Stimulated activated CD8-positive, alpha-beta memory T cell treated with anti-CD3 and anti-CD28 coated beads, Interleukin-2, amount 100 ng/mL, for 1 hour (primary cell): ENCODE measurements at places on chromosomes 1 and 21.
A peak's percentile ranks its signal among the peaks of the same experiment; 100 is the strongest.

- no peak for DNase-seq
These were observed 90.7 kb downstream of the ARHGEF10L start for GRCh38 chr1:17630048-17630830.

DNA sequence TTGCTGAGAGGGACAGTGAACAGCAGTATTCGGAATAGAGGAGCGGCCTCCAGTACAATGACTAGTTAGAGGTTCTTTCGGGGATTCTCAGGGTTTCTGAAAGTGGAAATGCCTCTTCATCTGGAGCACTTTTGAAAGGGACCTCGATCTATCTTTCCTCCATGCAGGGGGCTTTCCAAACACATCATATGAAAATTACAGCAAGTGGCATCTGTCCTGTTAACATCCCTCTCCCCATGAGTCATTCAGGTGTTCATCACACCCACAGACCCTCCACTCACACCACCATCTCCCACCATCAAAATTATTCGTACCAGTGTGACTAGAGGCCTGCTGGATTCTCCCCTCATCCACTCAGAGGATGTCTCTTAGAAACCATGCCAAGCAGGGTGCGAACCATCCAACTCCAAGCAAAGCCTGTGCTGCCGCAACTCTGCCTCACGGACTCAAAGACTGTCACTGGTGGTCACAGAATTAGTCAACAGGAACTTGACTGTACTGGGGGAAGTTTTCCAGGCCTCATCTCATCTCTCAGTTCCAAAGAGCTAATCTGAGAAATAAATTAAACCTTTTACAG lies 211.1 kb downstream of the MRPL39 start:
- no peak for DNase-seq

DNA sequence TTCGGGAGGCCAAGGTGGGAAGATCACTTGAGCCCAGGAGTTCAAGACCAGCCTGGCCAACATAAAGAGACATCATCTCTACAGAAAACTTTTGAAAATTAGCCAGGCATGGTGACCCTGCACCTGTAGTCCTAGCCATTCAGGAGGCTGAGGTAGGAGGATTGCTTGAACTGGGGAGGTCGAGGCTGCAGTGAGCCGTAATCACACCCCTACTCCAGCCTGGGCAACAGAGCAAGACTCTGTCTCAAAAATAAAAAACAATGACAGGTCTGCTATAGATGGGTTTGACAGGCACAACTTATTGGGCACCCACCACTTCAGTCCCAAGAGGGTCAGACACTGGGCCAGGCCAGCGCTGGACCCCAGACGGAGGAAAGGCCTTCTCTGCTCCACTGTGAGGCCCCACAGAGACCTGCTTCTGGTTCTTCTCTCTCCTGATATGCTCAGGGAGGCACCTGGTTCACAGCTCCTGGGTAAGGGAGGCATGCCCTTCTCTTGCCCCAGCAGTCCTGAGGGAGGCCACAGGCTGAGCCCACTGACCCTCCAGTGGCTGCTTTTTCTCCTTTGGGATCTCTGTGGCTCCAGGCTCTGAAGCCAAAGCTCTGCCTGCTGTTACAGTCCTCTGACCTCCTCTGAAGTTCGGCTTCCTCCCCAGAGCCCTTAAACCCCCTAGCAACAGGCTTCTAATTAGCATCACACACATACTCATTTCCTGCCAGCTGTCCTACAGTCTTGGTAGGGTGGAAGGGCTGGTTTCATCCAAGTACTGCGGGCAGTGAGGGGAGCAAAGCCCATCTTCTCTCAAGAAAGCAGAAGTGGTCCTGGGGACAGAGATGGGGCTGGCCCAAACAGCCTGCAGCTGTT lies 14.4 kb downstream of the S100A16 start:
- DNase-seq, result no peak

DNA sequence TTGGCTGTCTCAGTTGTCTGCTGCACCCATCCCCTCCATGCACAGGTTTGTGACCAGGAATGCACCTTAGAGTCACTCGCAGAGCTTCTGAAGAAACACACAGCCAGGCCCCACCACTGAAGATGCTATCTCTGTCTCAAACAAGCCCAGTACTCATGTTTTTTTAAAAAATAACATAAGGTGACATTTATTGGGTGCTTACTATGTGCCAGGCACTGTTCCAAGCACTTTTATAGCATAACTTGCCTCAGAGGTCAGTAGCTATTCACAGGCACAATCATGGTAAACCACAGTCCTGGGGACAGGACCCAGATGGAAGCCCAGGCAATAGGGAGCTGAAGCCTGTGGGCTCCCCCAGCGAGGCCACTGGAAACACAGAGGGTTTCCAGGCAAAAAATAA lies 8.8 kb upstream of the ATP13A2 start:
- no peak for DNase-seq

DNA sequence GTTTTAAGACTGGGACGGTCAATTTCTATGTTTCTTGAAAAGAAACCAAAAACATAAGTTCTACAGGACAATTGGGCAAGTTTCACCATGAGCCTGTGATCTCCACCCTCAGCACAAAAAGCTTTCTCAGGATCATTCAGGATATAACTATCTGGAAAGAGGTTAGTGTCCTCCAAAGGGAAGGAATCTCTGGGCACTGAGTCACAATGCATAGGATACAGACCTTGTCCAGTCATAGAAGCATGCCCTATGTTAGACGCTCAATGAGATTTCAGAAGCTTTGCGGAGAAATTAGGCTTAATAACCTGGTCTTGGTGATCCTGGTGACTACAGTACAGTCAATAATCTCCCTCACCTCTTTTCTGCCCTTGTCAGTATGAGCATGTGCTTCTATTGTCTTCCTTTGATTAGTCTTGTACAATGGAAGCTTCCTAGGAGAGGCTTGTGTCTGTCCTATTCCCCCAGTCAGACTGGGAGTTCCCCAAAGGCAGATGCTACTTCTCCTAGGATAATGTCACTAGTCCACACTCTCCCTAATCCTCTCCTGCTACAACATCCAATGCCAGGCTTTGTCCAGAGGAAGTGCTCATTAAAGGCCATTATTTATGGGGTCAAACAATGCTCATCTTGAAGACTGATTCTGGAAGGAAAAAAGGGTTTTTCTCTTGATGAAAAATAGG lies 97.4 kb downstream of the KCNH1 start:
- no peak for DNase-seq

DNA sequence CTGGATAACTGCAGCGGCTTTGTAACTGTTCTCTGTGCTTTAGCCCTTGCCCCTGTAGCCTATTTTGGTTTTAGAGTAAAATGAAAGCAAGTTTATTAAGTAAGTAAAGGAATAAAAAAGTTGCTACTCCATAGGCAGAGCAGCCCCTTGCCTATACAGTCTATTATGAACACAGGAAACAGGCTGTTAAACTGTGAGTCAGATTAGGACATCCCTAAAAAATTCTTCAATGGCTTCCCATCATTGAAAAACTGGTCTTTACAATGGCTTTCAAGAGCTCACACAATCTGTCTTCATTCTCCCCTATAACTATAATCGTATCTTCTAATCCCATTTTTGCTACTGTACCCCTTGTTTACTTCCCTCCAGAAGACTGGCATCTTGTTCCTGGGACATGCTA lies 43.0 kb downstream of the ATG4C start:
- no peak for DNase-seq

GRCh38 chr1:111370871-111371270 lies 56.7 kb downstream of the OVGP1 start:
- no peak for DNase-seq

GRCh38 chr1:160836561-160836960 lies 26.1 kb downstream of the CD244 start:
- no peak for DNase-seq

DNA sequence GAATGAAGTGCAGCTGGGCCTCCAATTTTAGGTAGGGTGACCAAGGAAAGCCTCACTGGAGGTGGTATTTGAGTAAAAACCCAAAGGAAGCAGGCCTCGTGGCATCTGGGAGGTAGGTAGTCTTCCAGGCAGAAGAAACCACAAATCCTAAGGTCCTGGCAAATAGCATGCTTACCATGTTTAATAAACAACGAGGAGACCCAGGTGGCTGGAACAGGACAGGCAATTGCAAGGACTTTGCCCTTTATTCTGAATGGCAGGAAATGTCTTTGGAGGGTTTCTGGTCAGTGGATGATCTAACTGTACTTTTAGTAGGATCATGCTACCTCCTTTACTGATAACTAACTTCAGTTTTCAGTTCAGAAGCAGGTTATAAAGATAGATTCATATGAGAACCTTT lies 52.2 kb downstream of the EPB41 start:
- DNase-seq, result no peak

- DNase-seq, result no peak
These were observed 127.2 kb upstream of the ZC3H12A start for GRCh38 chr1:37347104-37347649.

GRCh38 chr1:7646981-7647901 lies 123.9 kb upstream of the VAMP3 start:
- peak; percentile 46 for DNase-seq

DNA sequence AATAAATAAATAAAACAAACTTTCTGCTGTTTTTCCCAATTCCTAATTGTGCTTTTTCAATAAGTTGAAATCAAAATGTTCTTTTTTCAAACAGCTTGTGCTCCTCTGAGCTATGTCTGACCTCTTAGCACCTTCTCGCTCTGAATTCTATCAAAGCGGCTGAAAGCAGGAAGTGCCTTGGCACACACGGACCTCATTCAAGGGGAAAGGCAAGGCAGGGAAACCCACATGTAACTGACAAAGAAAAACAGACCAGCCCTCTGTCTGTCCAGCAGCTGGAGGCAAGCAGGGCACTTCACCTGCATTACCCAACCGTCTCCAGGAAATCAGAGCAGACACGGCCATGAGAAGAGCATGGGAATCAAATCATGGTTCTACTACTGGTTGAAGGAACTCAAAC lies 56.7 kb downstream of the PLPP3 start:
- no peak for DNase-seq

- DNase-seq, result peak; percentile 24
These were observed 53.1 kb downstream of the S100B start for GRCh38 chr21:46551636-46552241.

DNA sequence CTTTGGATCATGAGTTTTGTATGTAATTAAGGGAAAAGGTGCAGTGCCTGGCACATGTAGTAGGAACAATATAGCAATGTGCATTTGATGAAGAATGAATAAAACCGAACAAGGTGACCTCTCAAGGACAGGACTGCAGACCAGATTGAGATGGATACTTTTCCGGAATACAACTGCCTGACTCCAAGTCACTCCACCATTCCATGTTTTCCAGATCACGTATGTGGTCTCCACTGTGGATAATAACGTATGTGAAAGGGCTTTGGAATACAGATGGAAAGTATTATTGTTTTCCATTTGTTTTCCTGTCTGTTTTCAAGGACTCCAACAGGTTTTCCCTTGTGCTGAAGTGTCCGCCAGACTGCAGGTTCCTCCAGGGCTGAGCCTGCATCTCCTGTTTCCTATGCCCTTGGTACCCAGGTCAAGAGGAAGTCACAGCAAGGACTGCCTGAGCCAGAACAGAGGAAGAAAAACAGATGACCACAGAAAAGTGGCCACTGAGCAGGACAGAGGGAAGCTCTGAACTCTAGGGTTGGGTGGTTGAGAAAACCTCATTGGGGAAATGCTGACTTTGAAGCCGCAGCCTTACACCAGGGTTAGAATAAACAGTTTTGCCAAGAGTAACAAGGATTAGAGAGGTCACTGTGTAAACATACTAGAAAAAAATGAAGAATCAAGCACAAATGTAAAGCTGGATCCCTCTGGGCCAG lies 4.0 kb downstream of the CFAP45 start:
- DNase-seq, result no peak

GRCh38 chr1:157238585-157238984 lies 100.4 kb upstream of the ETV3 start:
- no peak for DNase-seq

- no peak for DNase-seq
These were observed 267.2 kb downstream of the ZNF648 start for GRCh38 chr1:181794332-181794731.

- DNase-seq, result no peak
These were observed 153.4 kb downstream of the GALNT2 start for GRCh38 chr1:230220478-230220877.

- DNase-seq, result no peak
These were observed 448 bp downstream of the G0S2 start for GRCh38 chr1:209675565-209676154.

GRCh38 chr1:4032571-4032970 lies 132.5 kb upstream of the C1orf174 start:
- DNase-seq, result no peak

DNA sequence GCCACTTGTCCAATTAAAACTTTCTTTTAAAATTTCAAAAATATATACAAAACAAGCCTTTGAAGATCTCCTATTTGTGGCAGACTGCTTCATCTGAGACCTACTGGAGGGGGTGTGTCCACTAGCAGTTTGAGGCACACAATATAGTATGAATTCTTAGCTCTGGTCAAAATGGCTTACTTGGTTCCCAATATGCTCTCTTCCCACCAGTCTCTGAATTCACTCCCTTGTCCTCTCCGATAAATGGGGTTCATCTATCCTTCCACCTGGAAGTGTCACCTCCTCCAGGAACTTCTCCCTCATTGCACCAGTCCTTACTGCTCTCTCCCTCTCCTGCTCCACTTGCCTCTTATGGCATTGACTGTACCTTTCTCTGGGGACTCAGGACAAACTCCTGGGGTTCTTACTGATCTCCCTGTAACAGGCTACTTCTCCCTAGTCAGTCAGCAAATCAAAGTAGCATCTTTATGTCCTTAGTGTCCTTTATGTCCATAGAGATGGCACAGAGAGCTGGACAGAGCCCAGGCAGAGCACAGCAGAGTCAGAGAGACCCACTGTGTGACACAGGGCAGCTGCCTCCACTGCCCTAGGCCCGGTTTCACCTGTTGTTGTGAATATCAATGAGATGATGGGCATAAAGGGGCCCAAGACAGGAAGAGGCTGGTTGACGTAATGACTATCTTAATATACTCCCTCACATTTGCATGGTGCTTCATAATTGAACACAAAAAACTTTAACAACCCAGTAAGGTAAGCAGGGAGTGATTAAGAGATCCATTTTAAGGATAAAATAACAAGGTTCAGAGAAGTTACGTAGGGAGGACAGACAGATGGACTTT lies 3.6 kb downstream of the ASAP3 start:
- no peak for DNase-seq

- DNase-seq, result no peak
These were observed 30.8 kb downstream of the IGSF5 start for GRCh38 chr21:39775816-39776215.

- DNase-seq, result no peak
These were observed 391.9 kb downstream of the SIPA1L2 start for GRCh38 chr1:232238009-232238408.
